ENCODE measurements at places on chromosomes 11 and 22. TPM values are rescaled to one million over a fixed set of nuclear protein-coding genes. Genes with fewer than 3 reads are reported as not detected.

The SCO2 gene
- 2.8 TPM for total RNA-seq

DNA sequence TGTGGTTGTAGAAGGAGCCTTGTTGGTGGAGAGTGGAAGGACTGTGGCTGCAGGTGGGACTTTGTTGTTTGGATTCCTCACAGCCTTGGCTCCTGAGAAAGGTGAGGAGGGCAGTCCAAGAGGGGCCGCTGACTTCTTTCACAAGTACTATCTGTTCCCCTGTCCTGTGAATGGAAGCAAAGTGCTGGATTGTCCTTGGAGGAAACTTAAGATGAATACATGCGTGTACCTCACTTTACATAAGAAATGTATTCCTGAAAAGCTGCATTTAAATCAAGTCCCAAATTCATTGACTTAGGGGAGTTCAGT is 2.4 kb downstream of the FUT4 start:
- no peak for ATAC-seq

- no peak for ATAC-seq
Observed at GRCh38 chr22:19758896-19759426, 1.6 kb upstream of the TBX1 start.

GRCh38 chr22:28006271-28006670 is 87.2 kb upstream of the PITPNB start:
- ATAC-seq, result no peak

- no peak for ATAC-seq
Observed at GRCh38 chr11:115718106-115718505, 213.9 kb upstream of the CADM1 start.

GRCh38 chr11:114183044-114183511 is 113.1 kb upstream of the NNMT start:
- ATAC-seq, result peak; percentile 89

- no peak for ATAC-seq
Observed at GRCh38 chr11:102886999-102887398, 12.2 kb upstream of the MMP12 start.

DNA sequence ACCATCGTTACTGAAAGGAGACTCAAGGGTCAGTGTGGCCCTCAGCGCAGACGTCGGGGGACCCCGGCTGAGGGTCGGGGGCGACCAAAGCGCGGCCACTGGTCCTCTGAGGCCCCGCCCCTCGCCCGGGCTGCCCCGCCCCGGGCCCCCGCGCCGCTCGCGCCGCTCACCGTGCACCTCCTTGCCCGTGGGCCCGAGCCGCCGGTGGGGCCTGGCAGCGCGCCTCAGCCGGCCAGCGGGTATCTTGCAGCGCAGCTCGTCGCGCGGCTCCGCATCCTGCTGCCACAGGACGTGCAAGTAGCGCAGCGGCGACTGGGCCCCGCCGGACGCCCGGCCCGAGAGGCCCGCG is 419 bp downstream of the ANKRD54 start:
- peak; percentile 52 for ATAC-seq

GRCh38 chr11:95496901-95497300 is 265.9 kb upstream of the SESN3 start:
- ATAC-seq, result no peak

DNA sequence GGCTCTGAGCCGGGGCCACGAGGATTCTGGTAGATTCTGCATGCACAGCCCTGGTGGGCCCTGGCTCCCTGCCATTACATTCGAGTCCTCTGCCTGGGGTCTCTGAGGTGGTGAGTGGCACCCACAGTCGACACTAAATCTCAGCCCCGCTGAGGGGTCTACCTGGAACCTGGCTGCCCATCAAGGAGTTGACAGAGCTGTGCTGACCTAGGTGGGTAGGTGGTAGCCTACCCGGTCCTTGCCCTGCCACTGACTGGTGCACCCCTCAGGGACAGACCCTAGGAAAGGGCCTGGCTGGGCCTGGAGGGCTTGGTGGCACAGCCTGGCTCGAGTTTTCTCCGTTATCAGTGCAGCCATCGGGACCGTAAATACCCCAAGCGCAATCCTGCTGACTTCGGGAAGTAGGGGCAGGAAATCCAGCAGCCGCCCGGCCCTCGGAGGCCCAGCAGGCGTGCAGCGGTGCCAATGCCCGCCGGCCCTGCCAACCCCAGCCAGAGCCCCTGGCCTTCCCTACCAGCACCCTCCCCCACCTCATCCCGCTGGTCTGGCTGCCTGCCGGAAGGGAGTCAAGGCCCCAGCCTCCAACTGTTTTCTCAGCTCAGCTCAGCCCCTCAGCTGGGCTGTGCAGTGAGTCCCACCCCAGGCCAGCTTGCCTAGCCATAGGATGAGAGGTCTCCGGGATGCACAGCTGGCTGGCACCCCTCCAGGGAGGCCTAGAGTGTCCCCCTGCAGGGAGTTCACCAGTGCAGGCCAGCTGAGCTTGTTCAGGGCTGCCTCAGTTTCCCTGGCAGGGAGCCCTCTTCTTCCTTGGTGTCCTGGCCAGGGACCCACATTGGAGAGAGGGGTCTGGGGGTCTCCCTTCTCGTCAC is 80.4 kb upstream of the KCNQ1OT1 start:
- no peak for ATAC-seq

All from activated T-helper 17 cell treated with anti-CD3 and anti-CD28 coated beads, Interleukin-2, amount 50 U/mL, for 72 hours (primary cell).